Diencephalon (tissue), 1 donor: ENCODE measurements at places on chromosomes 3 and 15. TPM values are rescaled to one million over a fixed set of nuclear protein-coding genes. Genes with fewer than 3 reads are reported as not detected.

The PCYT1A gene
- 35.8 TPM for total RNA-seq

The CD96 gene
- total RNA-seq, result not detected

The HHATL gene
- 0.23 TPM for total RNA-seq

The GP9 gene
- total RNA-seq, result not detected

The EPB42 gene
- total RNA-seq, result 3.0 TPM

The MEX3B gene
- 38.1 TPM for total RNA-seq

The OSBPL10 gene
- total RNA-seq, result 17.1 TPM

The PRSS50 gene
- total RNA-seq, result not detected

The ETV5 gene
- 22.6 TPM for total RNA-seq

The TMEM45A gene
- total RNA-seq, result 7.6 TPM

The RAB11A gene
- 184 TPM for total RNA-seq

The DLEC1 gene
- total RNA-seq, result 3.0 TPM

The KBTBD8 gene
- total RNA-seq, result 18.5 TPM

The SPINK8 gene
- not detected for total RNA-seq

The PCSK6 gene
- 17.8 TPM for total RNA-seq

The TMC3 gene
- 0.23 TPM for total RNA-seq

The BNC1 gene
- not detected for total RNA-seq

The EXD1 gene
- under 0.01 TPM for total RNA-seq

The IMPG2 gene
- total RNA-seq, result 6.9 TPM

The ROBO2 gene
- total RNA-seq, result 411 TPM

The GPX1 gene
- total RNA-seq, result 79.1 TPM

The ALCAM gene
- total RNA-seq, result 181 TPM

The CHDH gene
- total RNA-seq, result 3.9 TPM

The GOLGA8R gene
- 2.1 TPM for total RNA-seq

The ALDH1L1 gene
- 8.5 TPM for total RNA-seq

The GUCA1C gene
- not detected for total RNA-seq

The ESYT3 gene
- total RNA-seq, result 4.4 TPM
